ENCODE measurements at places on chromosomes 3 and 15.

GRCh38 chr3:173267716-173268115, 126.7 kb upstream of the SPATA16 start:
- H3K27ac ChIP-seq: no peak overlapping the region
- no peaks in the 10 kb centered on the region for H3K4me1 ChIP-seq
- no peak for DNase-seq
- H3K4me3 ChIP-seq: no peak overlapping the region
- no peaks in the 10 kb centered on the region for H3K36me3 ChIP-seq

DNA sequence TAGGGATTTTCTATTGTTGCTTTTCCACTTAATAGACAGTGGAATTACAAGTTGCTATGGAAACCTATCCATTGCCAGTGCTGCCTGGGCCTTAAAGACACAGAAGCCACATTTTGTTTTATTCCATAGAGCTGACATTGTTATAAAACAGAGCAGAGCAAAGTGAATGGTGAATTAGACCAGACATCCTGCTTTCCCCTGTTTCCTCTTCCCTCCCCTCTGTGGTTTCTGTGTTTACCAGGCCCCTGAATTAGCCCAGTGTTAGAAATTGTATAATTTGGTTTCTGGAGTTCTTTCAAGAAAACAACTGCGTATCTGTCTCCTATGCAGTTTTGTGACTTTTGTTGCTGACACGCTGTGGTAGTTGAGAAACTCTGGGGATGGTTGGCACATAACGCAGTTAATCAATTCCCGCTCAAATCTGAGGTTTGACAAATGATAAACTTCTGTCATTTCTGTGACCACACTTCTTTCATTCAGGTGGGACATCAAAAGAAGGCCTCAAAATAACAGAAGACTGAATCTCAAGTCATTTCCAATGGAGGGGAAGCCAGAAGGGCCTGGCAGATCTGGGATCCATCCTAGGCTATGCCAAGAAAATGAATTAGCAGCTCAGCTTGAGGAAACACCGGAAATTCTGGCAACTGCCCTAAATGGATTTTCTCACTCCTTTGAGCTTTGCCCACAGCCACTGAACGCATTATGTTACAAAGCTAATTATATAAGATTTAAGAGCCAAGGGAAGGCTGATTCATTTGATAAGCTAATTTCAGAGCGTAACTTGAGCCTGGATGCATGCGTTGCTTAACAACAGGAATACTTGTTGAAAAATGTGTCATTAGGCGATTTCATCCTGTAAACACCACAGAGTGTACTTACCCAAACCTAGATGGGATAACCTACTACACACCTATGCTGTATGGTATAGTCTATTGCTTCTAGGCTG, 46.9 kb downstream of the NR1D2 start:
- no peak overlapping the region for H3K4me3 ChIP-seq
- H3K4me1 ChIP-seq: peaks cover 28% of the 10 kb centered on the region
- peak overlapping the region; percentile 51 for H3K27ac ChIP-seq
- peaks cover 4% of the 10 kb centered on the region for H3K36me3 ChIP-seq

DNA sequence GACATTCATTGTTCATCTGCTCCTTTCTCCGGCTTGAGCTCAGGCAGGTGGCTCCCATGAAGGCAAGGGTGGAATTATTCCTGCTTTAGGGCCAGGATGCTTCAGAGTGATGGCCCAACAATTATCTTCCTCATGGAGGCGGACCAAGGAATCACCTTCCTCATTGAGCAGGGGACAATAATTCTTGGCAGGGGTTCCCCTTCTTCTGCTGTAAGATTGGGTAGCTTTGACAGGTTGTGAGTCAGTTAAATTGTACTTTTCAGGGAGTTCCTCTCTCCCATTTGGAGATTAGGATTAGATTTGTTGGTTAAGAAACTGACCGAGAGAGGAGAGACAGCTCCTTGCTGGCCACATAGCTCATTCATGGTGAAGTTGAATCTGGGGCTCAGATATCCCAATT, 31.4 kb upstream of the CD47 start:
- H3K4me1 ChIP-seq: peaks cover 54% of the 10 kb centered on the region
- no peak for DNase-seq
- H3K27me3 ChIP-seq: no peaks in the 10 kb centered on the region
- peaks cover 13% of the 10 kb centered on the region for H3K36me3 ChIP-seq
- peak overlapping the region; percentile 76 for H3K27ac ChIP-seq

DNA sequence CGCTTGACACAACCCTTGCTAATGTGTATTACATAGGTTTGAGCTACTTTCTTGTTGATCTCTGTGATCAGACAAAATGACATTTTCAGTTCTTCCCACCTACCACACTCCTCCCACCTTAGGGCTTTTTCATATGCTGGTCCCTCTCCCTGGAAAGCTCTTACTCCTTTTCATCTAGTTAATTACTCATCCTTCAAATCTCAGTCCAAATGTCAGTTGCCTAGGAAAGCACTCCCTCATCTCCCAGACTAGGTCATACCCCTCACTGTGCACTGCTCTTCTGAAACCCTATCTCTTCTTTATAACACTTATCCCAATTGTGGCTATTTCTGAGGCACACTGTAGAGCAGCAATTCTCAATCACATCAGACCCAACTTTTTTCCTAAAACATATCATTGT, 7.3 kb downstream of the ZNF106 start:
- H3K36me3 ChIP-seq: peaks cover 19% of the 10 kb centered on the region
- no peak overlapping the region for H3K27ac ChIP-seq
- DNase-seq: no peak
- peaks cover 22% of the 10 kb centered on the region for H3K4me1 ChIP-seq
- H3K4me3 ChIP-seq: no peak overlapping the region

- H3K27me3 ChIP-seq: no peaks in the 10 kb centered on the region
- H3K36me3 ChIP-seq: no peaks in the 10 kb centered on the region
- no peak overlapping the region for H3K27ac ChIP-seq
- no peaks in the 10 kb centered on the region for H3K4me1 ChIP-seq
- DNase-seq: no peak
Measured at GRCh38 chr3:65532215-65532614, 506.5 kb downstream of the MAGI1 start.

DNA sequence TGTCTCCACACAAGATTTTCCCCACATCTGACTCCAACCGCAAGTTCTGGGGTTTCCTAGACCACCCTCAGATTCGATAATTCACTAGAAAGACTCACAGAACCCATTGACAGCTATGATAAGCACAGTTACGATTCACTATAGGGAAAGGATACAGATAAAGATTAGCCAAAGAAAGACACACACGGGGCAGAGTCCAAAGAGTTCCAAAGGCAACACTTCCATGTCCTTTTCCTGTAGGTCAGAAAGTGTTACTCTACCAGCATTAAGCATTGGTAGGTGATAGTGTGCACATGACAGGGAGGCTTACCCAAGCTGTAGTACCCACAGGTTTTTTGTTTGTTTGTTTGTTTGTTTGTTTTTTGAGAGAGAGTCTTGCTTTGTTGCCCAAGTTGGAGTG, 48.1 kb downstream of the PHLDB2 start:
- DNase-seq: no peak
- H3K27me3 ChIP-seq: no peaks in the 10 kb centered on the region
- peaks cover 3% of the 10 kb centered on the region for H3K36me3 ChIP-seq
- H3K27ac ChIP-seq: no peak overlapping the region

- no peak for DNase-seq
- no peaks in the 10 kb centered on the region for H3K27me3 ChIP-seq
- H3K4me3 ChIP-seq: peak overlapping the region; percentile 67
- peaks cover 73% of the 10 kb centered on the region for H3K36me3 ChIP-seq
- H3K27ac ChIP-seq: peak overlapping the region; percentile 94
Measured at GRCh38 chr3:46931631-46932331, 44.8 kb downstream of the CCDC12 start.

DNA sequence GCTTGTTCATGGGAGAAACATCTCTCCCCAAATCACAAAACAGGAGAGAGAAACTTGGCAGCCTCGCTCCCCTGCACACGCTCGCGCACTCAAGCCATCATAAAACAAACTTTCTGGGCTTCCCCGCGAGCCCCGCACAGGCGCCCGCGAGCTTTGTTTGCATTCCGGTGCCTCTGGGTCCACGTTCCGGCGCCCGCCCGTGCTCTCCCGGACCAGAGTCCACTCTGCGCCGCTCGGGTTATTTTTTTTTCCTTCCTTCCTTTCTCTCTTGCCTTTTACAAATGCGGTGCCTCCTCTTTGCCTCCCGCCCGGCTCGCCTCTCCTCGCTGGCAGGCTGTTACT, 363 bp downstream of the MAGI1 start:
- H3K4me1 ChIP-seq: peaks cover 27% of the 10 kb centered on the region
- peak overlapping the region; percentile 76 for H3K27ac ChIP-seq
- H3K27me3 ChIP-seq: peaks cover 71% of the 10 kb centered on the region

DNA sequence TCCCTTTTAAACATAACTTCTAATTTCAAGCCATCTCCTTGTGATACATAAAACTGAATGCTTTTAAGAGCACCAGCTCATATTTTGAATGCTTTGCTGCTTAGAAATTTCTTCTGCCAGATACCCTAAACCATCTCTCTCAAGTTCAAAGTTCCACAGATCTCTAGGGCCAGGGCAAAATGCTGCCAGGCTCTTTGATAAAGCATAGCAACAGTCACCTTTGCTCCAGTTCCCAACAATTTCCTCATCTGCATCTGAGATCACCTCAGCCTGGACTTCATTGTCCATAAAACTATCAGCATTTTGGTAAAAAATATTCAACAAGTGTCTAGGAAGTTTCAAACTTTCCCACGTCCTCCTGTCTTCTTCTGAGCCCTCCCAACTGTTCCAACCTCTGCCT, 17.5 kb downstream of the OSTN start:
- no peak overlapping the region for H3K4me3 ChIP-seq
- DNase-seq: no peak
- H3K36me3 ChIP-seq: no peaks in the 10 kb centered on the region
- H3K27me3 ChIP-seq: peaks cover 12% of the 10 kb centered on the region
- H3K4me1 ChIP-seq: no peaks in the 10 kb centered on the region
- no peak overlapping the region for H3K27ac ChIP-seq

DNA sequence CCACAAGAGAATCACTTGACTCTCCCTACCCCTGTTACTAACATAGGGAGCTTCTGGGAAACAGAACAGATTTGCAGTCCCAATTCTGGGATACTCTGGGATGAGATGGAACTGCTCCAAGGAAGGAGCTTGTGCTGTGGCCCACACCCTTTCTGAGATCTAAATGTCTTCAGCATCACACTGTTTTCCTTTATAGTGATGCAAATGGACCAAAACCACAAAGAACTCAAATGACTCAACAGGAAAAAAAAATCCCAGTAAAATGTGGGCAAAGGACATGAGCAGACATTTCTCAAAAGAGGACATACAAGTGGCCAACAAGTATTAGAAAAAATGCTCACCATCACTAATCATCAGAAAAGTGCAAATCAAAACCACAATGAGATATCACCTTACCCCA, 155.6 kb downstream of the NECTIN3 start:
- no peak overlapping the region for H3K4me3 ChIP-seq
- no peaks in the 10 kb centered on the region for H3K27me3 ChIP-seq
- no peak for DNase-seq
- H3K27ac ChIP-seq: no peak overlapping the region

DNA sequence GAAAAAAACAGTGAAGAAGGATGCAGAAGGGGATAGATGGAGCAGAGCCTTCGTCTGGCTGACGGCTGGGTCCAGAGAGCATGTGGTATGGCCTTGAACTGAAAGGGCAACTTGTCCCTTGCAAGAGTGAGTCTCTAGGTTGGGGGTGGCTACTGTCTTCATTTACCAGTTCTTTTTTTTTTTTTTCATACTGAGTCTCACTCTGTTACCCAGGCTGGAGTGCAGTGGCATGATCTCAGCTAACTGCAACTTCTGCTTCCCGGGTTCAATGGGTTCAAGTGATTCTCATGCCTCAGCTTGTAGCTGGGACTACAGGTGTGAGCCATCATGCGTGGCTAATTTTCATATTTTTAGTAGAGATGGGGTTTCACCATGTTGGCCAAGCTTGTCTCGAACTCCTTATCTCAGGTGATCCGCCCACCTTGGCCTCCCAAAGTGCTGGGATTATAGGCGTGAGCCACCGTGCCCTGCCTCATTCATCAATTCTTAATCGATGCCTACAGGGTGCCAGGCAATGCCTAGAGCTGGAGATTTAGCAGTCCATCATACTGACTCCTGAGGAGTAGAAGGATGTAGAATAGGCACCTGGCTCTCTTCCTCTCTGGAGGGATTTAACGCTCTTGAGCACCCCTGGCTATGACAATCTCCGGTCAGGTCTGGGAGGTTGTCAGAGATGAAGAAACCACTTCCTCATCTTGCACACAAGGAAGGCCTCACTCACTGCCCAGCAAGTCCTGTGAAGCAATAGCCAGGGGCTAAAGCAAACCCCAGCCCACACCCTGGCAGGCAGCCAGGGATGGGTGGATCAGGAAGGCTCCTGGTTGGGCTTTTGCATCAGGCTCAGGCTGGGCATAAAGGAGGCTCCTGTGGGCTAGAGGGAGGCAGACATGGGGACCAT, at the start of gene CAMP:
Gene CAMP (plus strand): TSS at position 880 of the 898 bp plus-strand sequence. CDS start 17 bp downstream, at position 897.
- H3K4me3 ChIP-seq: peak within 1 kb of the TSS; percentile 8
- H3K27me3 ChIP-seq: no peaks in the 10 kb centered on the region
- DNase-seq: peak; percentile 20
- peaks cover 44% of the 10 kb centered on the region for H3K4me1 ChIP-seq
- H3K36me3 ChIP-seq: peaks cover 5% of the 10 kb centered on the region

DNA sequence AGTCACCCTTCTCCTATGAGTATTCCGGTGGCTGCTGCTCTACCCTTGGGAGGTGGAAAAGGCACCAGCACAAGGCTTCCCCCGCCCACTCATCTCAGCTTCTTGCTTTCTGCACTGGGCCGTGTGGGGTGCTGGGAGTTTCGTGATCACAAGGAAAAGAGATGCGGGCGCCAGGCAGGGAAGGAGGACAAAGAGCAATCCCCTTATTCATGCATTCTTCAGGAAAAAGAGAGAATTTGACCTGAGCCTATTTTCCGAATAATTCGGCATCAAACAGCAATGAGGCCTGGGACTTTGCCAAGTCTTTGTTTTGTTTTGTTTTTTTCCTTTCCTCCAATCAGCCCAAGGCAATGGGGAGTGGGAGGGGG, 102.2 kb upstream of the LPP start:
- peaks cover 11% of the 10 kb centered on the region for H3K4me1 ChIP-seq
- H3K4me3 ChIP-seq: no peak overlapping the region
- H3K36me3 ChIP-seq: no peaks in the 10 kb centered on the region
- no peak for DNase-seq
- no peaks in the 10 kb centered on the region for H3K27me3 ChIP-seq

GRCh38 chr3:171356251-171356650, 104.0 kb downstream of the TNIK start:
- DNase-seq: no peak
- H3K36me3 ChIP-seq: no peaks in the 10 kb centered on the region
- H3K27ac ChIP-seq: no peak overlapping the region
- no peak overlapping the region for H3K4me3 ChIP-seq
- no peaks in the 10 kb centered on the region for H3K4me1 ChIP-seq

GRCh38 chr3:37940242-37940908, 50.2 kb upstream of the VILL start:
- H3K27me3 ChIP-seq: peaks cover 4% of the 10 kb centered on the region
- H3K4me1 ChIP-seq: no peaks in the 10 kb centered on the region
- H3K4me3 ChIP-seq: no peak overlapping the region

All from stimulated activated naive B cell treated with anti-CD40 and anti-IgM and Interleukin-4, amounts not matched to agents 10 μg/mL and 1 μg/mL and 100 μg/mL, for 72 hours (primary cell).